ENCODE measurements at places on chromosomes 1 and 21. TPM values are rescaled to one million over a fixed set of nuclear protein-coding genes. Genes with fewer than 3 reads are reported as not detected.

LCK gene
- polyA plus RNA-seq = 3.9 TPM

WNT2B gene
- 4.7 TPM for polyA plus RNA-seq

KCNJ6 gene
- polyA plus RNA-seq = 0.49 TPM

OR2G6 gene
- not detected for polyA plus RNA-seq

EPHA8 gene
- 1.2 TPM for polyA plus RNA-seq

IQGAP3 gene
- 15.7 TPM for polyA plus RNA-seq

UQCRHL gene
- polyA plus RNA-seq = 0.92 TPM

PLA2G2F gene
- polyA plus RNA-seq = 0.13 TPM

OLIG2 gene
- polyA plus RNA-seq = not detected

TMEM269 gene
- 0.95 TPM for polyA plus RNA-seq

LSS gene
- 54.0 TPM for polyA plus RNA-seq

FCGR3B gene
- polyA plus RNA-seq = not detected

TCHH gene
- polyA plus RNA-seq = 0.07 TPM

ATAD3C gene
- 2.1 TPM for polyA plus RNA-seq

FMO2 gene
- polyA plus RNA-seq = 0.40 TPM

GSTM1 gene
- 112 TPM for polyA plus RNA-seq

ADORA1 gene
- polyA plus RNA-seq = 3.8 TPM

USH2A gene
- polyA plus RNA-seq = 0.32 TPM

VASH2 gene
- polyA plus RNA-seq = 21.8 TPM

LCE3D gene
- polyA plus RNA-seq = not detected

EPHA10 gene
- polyA plus RNA-seq = 0.33 TPM

KCNA3 gene
- 0.14 TPM for polyA plus RNA-seq

ADCY10 gene
- 0.55 TPM for polyA plus RNA-seq

ZMYND12 gene
- polyA plus RNA-seq = 1.0 TPM

SRSF10 gene
- polyA plus RNA-seq = 221 TPM

ZNF648 gene
- 1.9 TPM for polyA plus RNA-seq

STRIP1 gene
- 41.3 TPM for polyA plus RNA-seq

MASP2 gene
- polyA plus RNA-seq = 3.7 TPM

PIK3R3 gene
- 26.2 TPM for polyA plus RNA-seq

TIE1 gene
- 31.5 TPM for polyA plus RNA-seq

SPATA17 gene
- 14.9 TPM for polyA plus RNA-seq

PDE9A gene
- 39.2 TPM for polyA plus RNA-seq

IL19 gene
- polyA plus RNA-seq = 0.88 TPM

REN gene
- polyA plus RNA-seq = 71.6 TPM

PRPF38B gene
- 93.5 TPM for polyA plus RNA-seq

DIRAS3 gene
- 2.9 TPM for polyA plus RNA-seq

PTGER3 gene
- polyA plus RNA-seq = 64.4 TPM

ZNF670 gene
- 9.1 TPM for polyA plus RNA-seq

MPL gene
- polyA plus RNA-seq = 0.60 TPM

LCE1D gene
- not detected for polyA plus RNA-seq

LYPLA2 gene
- polyA plus RNA-seq = 63.9 TPM

STPG1 gene
- 13.2 TPM for polyA plus RNA-seq

UBE2U gene
- polyA plus RNA-seq = not detected

AGL gene
- 31.6 TPM for polyA plus RNA-seq

DMBX1 gene
- not detected for polyA plus RNA-seq

GJA8 gene
- polyA plus RNA-seq = not detected

CCDC185 gene
- 0.07 TPM for polyA plus RNA-seq

FMO4 gene
- 15.7 TPM for polyA plus RNA-seq

PROX1 gene
- 9.1 TPM for polyA plus RNA-seq

KDF1 gene
- polyA plus RNA-seq = 0.20 TPM

TXNIP gene
- 458 TPM for polyA plus RNA-seq

PTCH2 gene
- polyA plus RNA-seq = 4.2 TPM
